NCI-H1694 treated with DMSO at 0.1 percent for 48 hours (cell line): ENCODE measurements at places on chromosomes 1 and 21.

- DNase-seq, result no peak
Observed at GRCh38 chr1:236904892-236905741, 99.1 kb downstream of the MT1HL1 start.

GRCh38 chr1:180291004-180291403 lies 60.9 kb downstream of the LHX4 start:
- DNase-seq, result no peak

- DNase-seq, result no peak
Observed at GRCh38 chr1:153534226-153534924, 1.4 kb downstream of the S100A6 start.

DNA sequence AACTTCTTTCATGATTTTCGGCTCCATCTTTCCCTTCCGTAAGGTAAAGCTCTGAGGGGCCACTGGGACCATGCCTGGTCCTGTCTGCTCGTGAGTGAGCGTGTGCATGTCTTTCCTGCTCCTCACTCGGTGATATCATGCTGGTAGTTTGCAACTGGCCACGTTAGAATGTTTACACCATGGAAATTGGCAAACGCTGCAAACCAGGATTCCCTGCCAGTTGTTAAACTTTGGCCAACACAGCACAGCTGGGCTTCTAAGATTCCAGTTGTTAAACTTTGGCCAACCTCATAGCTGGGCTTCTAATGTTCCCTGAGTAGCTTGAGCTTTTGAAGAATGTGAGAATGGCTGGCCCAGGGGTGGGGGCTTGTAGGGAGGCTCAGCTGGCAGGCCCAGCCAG lies 68.0 kb upstream of the ACTL8 start:
- DNase-seq, result no peak

DNA sequence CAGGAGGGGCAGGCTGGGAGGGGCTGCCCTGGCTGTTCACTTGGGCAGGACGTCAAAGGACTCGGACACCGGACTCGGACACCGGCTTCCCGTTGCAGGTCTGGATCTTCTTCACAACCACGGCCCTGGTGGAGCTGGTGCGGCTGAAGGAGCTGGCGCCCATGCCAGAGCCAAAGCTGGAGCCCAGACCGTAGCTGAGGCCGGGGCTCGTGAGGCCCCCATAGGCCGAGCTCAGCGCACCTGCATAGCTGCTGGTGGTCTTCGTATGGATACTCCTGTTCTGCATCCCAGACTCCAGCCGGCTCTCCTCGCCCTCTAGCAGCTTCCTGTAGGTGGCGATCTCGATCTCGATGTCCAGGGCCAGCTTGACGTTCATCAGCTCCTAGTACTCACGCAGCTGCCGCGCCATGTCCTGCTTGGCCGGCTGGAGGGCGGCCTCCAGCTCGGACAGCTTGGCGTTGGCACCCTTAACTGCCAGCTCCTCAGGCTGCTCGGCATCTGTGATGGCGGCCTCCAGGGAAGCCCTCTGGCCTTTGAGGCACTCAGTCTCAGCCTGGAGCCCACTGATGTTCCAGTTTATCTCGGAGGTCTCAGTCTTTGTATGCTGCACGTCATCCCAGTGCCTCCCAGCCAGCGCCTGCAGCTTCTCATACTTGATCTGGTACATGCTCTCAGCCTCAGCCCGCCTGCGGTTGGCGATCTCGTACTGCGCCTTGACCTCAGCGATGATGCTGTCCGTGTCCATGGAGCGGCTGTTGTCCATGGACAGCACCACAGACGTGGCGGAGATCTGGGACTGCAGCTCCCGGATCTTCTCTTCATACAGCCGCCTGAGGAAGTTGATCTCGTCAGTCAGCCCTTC lies 15.1 kb upstream of the KLF17 start:
- no peak for DNase-seq

- no peak for DNase-seq
Observed at GRCh38 chr1:51690285-51690961, 73.5 kb downstream of the OSBPL9 start.

GRCh38 chr1:210830034-210831028 lies 303.6 kb downstream of the KCNH1 start:
- no peak for DNase-seq

GRCh38 chr1:53308506-53308905 lies 19.4 kb downstream of the LRP8 start:
- DNase-seq, result peak; percentile 47

DNA sequence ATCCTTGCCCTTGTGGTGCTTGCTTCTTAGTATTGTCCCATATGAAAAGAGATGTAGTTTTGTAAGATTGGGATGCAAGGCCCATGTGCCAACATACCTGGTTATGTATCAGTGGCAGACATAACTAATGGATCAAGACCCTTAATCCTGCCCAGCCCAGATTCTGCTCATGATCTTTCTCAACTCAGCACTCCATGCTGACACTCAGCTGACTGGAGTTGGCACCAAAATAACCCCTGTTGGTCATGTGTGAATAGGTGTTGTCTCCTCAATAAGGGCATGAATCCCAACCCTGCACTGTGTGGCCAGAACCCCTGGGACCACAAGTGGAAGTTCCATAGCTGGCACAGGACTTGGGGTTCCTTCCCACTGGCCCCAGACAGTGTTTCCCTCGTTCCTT lies 13.9 kb upstream of the CNR2 start:
- DNase-seq, result no peak

DNA sequence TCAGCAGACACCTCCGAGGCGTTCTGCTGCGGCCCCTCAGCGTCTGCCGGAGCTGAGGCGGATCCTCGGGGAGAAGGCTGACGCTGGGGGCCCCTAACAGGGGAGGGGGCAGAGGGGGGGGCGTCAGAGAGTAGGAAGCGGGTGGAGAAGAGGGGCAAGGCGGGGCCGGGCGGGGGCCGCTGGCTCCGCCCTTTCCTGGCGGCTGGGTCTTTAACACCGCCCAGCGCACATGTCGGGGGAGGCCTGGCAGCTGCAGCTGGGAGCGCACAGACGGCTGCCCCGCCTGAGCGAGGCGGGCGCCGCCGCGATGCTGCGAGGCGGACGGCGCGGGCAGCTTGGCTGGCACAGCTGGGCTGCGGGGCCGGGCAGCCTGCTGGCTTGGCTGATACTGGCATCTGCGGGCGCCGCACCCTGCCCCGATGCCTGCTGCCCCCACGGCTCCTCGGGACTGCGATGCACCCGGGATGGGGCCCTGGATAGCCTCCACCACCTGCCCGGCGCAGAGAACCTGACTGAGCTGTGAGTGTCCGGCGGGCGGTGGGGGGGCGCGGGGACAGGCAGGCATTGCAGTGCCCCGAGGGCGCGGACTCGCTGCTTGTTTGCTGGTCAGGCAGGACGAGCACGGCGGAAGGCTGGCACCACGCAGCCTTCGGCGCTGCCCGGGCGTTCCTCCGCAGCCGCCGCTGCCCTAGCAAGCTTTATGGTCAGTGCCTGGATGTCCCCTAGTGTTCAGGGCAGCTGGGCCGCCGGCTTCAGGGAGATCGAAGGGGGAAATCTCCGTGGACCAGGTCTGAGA lies at the start of gene NTRK1:
Gene NTRK1, plus strand, starts transcription at position 238 of the 796 bp plus-strand sequence. Its CDS starts 70 bp downstream, at position 308.
- peak; percentile 92 for DNase-seq

DNA sequence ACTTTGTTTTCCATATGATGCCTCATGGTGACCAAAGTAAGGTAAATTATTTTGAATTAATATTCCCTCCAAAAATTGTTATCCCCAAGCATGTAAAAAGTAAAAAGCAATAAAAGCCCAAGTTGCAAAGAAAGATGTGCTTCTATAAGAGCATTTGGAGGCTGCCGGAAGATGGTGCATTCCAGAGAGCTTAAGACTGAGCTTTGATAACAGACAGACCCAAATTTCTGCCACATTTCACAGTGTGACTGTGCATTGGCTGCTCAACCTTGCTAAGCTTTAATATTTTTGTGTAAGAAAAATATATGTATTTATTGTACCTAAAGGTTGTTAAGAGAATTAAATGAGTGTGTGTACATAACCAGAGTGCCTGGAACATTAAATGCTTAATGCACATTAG lies 67.9 kb downstream of the CYYR1 start:
- DNase-seq, result no peak

- no peak for DNase-seq
Observed at GRCh38 chr1:79100385-79100784, 93.9 kb upstream of the ADGRL4 start.

GRCh38 chr1:214541693-214542092 lies 9.7 kb downstream of the PTPN14 start:
- no peak for DNase-seq

GRCh38 chr1:226604560-226605317 lies 56.2 kb downstream of the STUM start:
- DNase-seq, result no peak

GRCh38 chr1:229230893-229231753 lies 39.8 kb upstream of the RAB4A start:
- DNase-seq, result peak; percentile 48

GRCh38 chr1:24769656-24770651 lies 24.7 kb downstream of the CLIC4 start:
- no peak for DNase-seq

GRCh38 chr1:220139966-220140365 lies 46.0 kb downstream of the IARS2 start:
- DNase-seq, result no peak

DNA sequence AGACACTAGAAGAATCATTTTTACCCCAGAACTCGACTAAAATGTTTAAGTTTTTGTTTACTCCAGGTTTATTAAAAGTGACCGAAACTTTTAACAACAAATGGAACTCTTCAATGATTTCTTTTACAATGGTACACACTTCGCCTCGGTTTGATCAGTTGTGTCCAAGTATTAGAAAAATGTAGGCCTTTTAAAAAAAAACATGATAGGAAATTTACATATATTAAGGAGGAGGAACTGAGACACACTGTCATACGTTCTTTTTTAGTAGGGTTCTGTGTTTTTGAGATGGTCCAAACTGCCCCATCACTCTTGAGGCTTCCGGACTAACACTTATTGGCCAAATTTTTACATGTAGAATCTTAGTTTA lies 1.3 kb downstream of the PRDM2 start:
- no peak for DNase-seq

GRCh38 chr1:43276673-43277072 lies 6.9 kb downstream of the TMEM125 start:
- DNase-seq, result no peak

- no peak for DNase-seq
Observed at GRCh38 chr1:167469280-167469965, 48.9 kb downstream of the CD247 start.

DNA sequence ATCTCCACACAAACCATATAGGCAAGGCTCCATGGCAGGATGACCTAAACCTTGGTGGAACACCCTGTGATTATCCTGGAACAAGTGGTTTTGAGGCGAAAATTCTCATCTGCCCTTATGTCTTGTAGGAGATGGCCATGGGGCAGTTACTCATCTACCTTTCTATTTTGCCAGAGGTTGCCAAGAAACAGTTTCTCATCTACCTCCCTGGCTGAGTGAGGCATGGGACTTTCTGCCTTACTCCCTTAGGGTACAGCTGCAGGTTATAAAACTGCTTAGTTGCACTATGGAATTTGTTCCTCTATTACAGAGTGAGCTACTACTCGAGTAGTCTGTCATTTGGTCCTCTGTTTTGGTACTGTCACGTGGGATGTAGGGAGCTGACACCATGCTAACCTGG lies 31.3 kb upstream of the GUCA2A start:
- no peak for DNase-seq

- DNase-seq, result no peak
Observed at GRCh38 chr1:154431586-154432373, 26.6 kb downstream of the IL6R start.

- no peak for DNase-seq
Observed at GRCh38 chr1:94332952-94333351, 85.2 kb upstream of the ABCD3 start.

- DNase-seq, result no peak
Observed at GRCh38 chr1:217311766-217312165, 319.1 kb downstream of the GPATCH2 start.

GRCh38 chr1:6083385-6083784 lies 37.7 kb downstream of the KCNAB2 start:
- DNase-seq, result no peak

GRCh38 chr21:31140676-31141075 lies 102.4 kb upstream of the KRTAP19-8 start:
- DNase-seq, result no peak
